ENCODE measurements at places on chromosomes 7 and 10. TPM values are rescaled to one million over a fixed set of nuclear protein-coding genes. Genes with fewer than 3 reads are reported as not detected.

DNA sequence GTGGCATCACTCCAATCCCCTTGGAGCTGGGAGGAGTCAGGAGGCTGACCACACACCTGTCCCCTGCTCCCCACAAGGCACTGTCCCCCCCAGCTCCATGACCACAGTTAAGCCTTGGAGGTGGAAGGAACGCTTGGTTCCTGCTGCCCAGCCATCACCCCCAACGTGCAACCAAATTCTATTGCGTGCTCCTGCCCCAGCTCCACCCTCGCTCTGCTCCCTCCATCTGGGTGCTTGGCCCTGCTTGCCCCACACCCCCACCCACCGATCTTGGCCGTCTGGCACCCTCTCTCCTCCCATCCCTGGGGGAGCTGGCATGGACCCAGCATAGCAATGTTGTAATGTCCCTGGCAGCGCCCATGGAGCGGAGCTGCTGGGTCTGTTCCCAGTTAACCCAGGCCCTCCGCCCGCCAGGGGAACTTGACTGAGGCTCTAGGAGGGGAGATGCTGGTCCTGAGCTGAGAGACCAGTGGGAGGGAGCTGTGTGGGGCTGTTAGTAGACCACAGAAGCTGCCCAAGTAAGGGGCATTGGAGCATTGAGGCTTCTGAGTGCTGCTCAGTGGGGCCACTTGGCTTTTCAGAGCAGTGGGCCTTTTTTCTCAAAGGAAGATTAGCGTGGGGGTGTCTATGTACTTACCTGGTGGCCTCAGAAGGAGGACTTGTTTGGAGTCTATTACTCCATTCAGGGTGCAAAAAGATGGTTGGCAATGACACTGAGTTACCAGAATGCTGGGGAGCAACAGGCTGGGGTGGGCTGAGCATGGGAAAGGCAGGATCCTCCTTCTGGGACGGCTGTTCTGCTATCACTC, 1.1 kb downstream of the EPHB6 start:
- peak; percentile 37 for DNase-seq
- H3K27me3 ChIP-seq = peaks cover 3% of the 10 kb centered on the region

The FRMPD2 gene
- total RNA-seq = 2.0 TPM

DNA sequence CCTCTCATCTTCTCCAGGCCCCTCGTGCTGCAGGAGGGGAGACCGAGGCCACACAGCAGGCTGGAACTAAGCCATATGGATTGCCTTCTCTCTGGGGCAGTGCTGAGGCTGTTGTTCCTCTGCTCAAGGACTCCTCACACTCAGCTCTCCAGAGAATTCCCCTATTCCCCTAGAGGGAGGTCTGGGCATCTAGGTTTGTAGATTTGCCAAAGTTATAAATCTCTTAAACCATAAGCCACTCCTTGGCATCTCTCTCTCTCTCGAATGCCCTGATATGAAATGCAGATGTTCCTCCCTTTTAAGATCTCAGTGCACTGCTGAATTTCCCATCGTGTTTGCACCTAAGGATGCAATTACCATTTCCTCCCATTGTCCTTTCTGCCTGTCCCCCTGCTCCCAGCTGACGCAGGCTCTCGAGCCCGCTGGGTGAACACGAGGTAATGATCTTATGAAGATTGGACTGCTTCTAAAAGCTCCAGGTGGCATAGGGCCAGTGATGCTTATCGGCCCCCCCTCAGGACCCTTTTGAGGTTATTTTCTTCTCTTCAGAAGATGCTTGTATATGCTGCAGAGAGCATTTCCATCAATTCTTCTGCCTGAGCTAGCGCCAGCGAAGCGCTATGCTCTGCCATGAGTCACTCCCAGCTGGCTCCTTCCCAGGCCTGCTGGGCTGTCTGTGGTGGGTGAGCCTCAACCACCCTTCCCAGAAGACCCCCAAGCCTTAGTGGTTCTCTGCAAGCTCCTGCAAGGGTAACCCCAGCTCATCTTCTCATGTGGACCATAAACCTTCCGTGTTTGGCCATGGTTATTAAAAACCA, 41.6 kb upstream of the AQP1 start:
- H3K4me3 ChIP-seq = no peak overlapping the region
- no peaks in the 10 kb centered on the region for H3K27me3 ChIP-seq

GRCh38 chr7:87287738-87288341, 57.6 kb upstream of the CROT start:
- DNase-seq = no peak
- H3K27me3 ChIP-seq = no peaks in the 10 kb centered on the region
- no peaks in the 10 kb centered on the region for H3K36me3 ChIP-seq

DNA sequence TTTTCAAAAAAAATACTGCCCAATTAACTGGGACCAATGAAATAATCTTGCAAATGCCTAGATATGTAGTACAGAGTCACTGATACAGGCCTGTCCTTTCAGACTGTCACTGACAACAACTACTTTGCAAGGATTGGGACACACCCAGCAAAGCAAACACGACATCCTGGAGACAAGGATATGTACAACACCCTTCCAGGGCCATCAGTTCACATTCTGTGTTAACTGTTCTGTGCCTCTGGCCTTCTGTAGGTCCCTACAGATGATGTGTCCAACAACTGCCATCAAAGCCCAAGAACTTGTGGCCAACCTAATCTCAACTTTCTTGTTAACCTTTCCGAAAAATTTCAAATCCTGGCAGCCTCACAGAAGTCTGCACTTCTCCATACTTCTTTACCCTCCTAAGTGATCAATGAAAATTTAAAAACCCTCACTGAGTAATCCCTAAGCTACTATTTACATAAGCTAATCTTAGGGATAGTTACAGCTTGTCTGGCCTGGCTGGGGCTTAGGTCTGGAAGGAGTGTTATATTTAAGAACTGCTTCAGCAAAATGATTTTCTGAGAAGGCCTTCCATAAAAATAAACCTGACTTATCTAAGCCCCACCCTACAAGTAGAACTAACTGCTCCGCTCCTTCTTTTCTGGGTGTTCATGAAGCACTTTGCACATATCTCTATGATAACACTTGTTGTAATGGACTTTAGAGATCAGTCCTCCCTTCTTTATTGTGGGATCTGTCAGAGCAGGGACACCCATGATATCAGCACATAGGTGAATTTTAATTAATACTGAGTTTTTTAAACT, 21.0 kb downstream of the COBL start:
- no peak for DNase-seq
- H3K4me3 ChIP-seq = no peak overlapping the region
- H3K36me3 ChIP-seq = no peaks in the 10 kb centered on the region

The PALD1 gene
- total RNA-seq = 10.1 TPM

GRCh38 chr10:103941801-103942200, 23.8 kb upstream of the STN1 start:
- no peak for DNase-seq
- no peaks in the 10 kb centered on the region for H3K36me3 ChIP-seq
- H3K27ac ChIP-seq = no peak overlapping the region
- no peak overlapping the region for H3K4me3 ChIP-seq

The TFPI2 gene
- total RNA-seq = 9.0 TPM

DNA sequence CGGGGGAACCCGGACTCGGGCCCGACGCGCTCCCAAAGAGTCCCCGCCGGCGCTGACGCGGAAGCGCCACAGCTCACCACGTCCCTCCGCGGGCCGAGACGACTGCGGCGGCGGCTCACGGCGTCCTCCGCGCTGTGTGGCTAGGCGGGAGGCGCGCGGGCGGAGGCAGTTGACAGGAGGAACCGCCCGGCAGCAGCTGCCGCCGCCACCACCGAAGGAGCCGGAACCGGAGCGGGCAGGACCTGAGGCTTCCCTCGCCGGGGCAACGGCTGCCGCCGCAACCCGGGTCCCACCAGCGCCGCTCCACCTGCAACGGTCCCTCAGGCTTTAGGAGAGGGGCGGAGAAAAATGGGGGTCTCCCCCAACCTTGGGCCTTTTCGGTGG, 334 bp downstream of the ZNF800 start:
- DNase-seq = peak; percentile 51
- H3K36me3 ChIP-seq = no peaks in the 10 kb centered on the region
- peaks cover 54% of the 10 kb centered on the region for H3K4me1 ChIP-seq
- H3K4me3 ChIP-seq = peak overlapping the region; percentile 96
- H3K27ac ChIP-seq = peak overlapping the region; percentile 92
- H3K27me3 ChIP-seq = no peaks in the 10 kb centered on the region

DNA sequence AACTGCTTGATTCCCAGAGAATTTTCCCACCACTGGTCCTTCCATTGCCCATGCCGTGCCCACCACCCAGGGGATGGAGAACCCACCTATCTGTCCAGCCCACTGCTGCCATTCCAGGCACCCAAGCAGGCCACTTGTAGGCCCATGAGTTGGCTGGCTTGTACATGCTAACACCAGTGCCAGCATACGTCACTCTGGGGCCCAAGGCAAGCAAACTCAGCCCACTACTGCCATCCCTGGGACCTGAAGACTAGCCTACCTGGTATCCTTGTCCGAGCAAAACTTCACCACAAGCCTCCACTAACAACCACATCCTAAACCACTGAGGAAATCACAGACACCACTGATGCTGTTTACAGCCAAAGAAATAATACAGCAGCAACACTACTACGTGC, 44.7 kb upstream of the CDK6 start:
- no peaks in the 10 kb centered on the region for H3K36me3 ChIP-seq
- no peak for DNase-seq
- no peak overlapping the region for H3K4me3 ChIP-seq
- H3K4me1 ChIP-seq = no peaks in the 10 kb centered on the region
- H3K27me3 ChIP-seq = no peaks in the 10 kb centered on the region

- no peak overlapping the region for H3K4me3 ChIP-seq
- H3K36me3 ChIP-seq = no peaks in the 10 kb centered on the region
- DNase-seq = no peak
- no peak overlapping the region for H3K27ac ChIP-seq
- H3K27me3 ChIP-seq = no peaks in the 10 kb centered on the region
Measured at GRCh38 chr7:142250705-142251104, 7.2 kb downstream of the PRSS58 start.

- H3K27me3 ChIP-seq = no peaks in the 10 kb centered on the region
- no peak for DNase-seq
- no peaks in the 10 kb centered on the region for H3K4me1 ChIP-seq
- H3K27ac ChIP-seq = no peak overlapping the region
Measured at GRCh38 chr7:66092654-66093053, 17.0 kb downstream of the ASL start.

DNA sequence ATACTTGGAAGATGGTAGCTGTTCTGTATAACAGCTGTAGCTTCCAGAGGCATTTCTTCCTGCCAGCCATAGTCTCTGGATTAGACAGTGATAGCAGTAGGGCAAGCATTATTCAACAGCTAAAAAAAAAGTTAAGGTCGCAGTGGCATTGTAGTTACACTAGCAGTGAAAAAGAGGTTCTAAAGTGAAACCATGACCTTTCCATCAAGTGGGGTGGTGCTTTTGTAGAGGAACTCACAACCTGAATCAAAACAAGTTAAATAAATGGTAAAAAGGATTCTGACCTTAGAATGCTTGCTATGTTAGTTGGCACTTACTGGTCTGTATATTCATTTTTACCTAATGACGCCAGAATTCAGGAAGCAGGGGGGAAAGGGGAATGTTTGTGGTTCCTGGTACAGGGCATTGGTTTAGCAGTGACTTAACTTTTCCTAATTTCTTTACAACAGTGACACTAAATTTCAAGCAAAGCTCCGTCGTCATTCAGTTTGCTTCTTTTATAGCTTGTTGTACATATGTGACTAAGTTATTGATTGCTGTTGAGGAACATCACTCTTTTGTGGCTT, 55.0 kb downstream of the GBF1 start:
- DNase-seq = no peak
- peak overlapping the region; percentile 15 for H3K27ac ChIP-seq
- no peak overlapping the region for H3K4me3 ChIP-seq
- H3K4me1 ChIP-seq = peaks cover 5% of the 10 kb centered on the region
- no peaks in the 10 kb centered on the region for H3K36me3 ChIP-seq

- no peak overlapping the region for H3K4me3 ChIP-seq
- no peak overlapping the region for H3K27ac ChIP-seq
- no peaks in the 10 kb centered on the region for H3K27me3 ChIP-seq
- no peaks in the 10 kb centered on the region for H3K4me1 ChIP-seq
- no peak for DNase-seq
- H3K36me3 ChIP-seq = no peaks in the 10 kb centered on the region
Measured at GRCh38 chr7:133504825-133505224, 251.9 kb downstream of the EXOC4 start.

DNA sequence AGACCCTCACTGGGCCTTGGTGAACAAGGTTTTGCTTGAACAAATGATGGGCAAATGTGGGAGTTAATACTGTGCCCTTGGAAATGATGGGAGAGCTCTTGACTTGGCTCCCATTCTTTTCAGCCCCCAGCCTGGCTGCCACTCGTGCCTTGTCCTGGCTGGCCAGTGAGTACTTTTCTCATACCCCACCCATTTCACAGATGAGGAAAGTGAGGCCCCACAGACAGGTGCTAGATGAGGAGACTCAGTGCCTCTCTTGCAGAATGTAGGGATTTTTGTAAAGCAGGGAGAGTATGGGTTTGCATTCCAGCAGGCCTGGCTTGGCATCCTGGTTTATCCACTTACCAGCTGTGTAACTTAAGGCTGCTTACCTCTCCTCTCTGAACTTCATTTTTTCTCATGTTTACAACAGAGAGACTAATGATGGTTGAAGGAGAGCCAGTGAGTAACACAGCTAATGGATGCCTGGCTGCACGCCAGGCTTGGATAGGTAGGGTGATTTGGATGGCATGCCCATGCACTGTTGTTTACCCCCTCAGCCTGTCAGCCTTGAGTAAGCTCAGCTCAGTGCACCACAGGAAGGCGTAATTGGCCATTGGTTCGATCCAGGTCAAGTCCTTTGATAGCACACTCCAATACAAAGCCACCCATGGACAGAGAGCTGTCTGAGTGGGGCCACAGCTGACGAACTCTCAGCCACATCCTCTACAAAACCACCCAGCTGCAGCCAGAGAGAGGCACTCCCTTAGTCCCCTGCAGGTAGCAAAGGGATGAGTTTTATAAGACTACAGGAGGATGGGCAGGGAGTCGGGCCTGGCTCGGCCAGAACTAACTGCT, 436.8 kb downstream of the RPS24 start:
- no peak overlapping the region for H3K4me3 ChIP-seq
- no peak overlapping the region for H3K27ac ChIP-seq

The RHBDD2 gene
- 62.4 TPM for total RNA-seq

The GRM3 gene
- total RNA-seq = not detected

DNA sequence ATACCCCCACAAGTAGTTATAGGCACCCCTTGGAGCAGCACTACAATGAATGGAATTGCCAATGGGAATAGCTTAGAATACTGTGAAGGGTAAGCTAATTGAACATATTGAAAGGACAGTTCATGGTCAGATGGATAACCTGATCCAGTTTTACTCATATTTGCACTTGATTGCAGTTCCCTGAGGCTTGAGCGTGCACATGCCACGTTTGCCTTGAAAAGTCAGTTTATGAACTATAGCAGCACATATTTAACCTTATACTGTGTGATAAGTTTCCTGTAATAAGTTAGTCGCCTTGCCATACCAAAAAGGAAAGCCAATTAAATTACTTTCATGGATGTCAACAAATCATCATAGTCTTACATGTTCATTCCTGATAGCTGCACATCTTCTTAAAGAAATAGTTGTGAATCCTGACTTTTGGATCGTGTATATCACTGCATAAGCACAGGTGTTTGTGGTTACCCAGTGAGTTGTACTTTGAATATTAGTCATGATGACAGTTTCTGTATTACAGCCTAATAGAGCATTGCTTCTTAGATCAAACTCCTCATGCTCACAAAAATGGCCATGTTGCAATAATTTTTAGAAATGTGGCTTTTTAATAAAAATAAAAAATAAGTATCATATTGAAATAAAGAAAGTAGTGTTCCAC, 21.6 kb downstream of the DNTT start:
- H3K4me1 ChIP-seq = no peaks in the 10 kb centered on the region
- DNase-seq = no peak
- no peak overlapping the region for H3K4me3 ChIP-seq
- no peak overlapping the region for H3K27ac ChIP-seq

The CABCOCO1 gene
- not detected for total RNA-seq
